ENCODE measurements at places on chromosomes 5 and 9. TPM values are rescaled to one million over a fixed set of nuclear protein-coding genes. Genes with fewer than 3 reads are reported as not detected.

The CCDC69 gene
- 10.6 TPM for total RNA-seq

The CCL28 gene
- total RNA-seq = 0.87 TPM

The MYMK gene
- total RNA-seq = not detected

The ADAMTS2 gene
- total RNA-seq = 0.68 TPM

The QRFP gene
- not detected for total RNA-seq

The TMEM38B gene
- total RNA-seq = 8.8 TPM

The C5orf52 gene
- not detected for total RNA-seq

The SV2C gene
- not detected for total RNA-seq

The TRPM6 gene
- 0.19 TPM for total RNA-seq

The PCDHGB2 gene
- total RNA-seq = 4.7 TPM

The WWC1 gene
- total RNA-seq = 8.5 TPM

The ENG gene
- 469 TPM for total RNA-seq

The HSPA5 gene
- 411 TPM for total RNA-seq

The TENT4A gene
- 11.3 TPM for total RNA-seq

The TSLP gene
- 0.06 TPM for total RNA-seq

The TIMD4 gene
- not detected for total RNA-seq

The TRIM14 gene
- 3.9 TPM for total RNA-seq

The NR6A1 gene
- 1.3 TPM for total RNA-seq

The IFNA13 gene
- not detected for total RNA-seq

The PRDM9 gene
- total RNA-seq = not detected

The CSF2 gene
- 31.6 TPM for total RNA-seq

The IL6ST gene
- 434 TPM for total RNA-seq

The ECSCR gene
- 345 TPM for total RNA-seq

The PITX1 gene
- total RNA-seq = not detected

The TMEM215 gene
- not detected for total RNA-seq

The CCNJL gene
- total RNA-seq = 23.2 TPM

The RANBP3L gene
- total RNA-seq = not detected

The SEMA6A gene
- total RNA-seq = 9.3 TPM

The OR1L1 gene
- total RNA-seq = not detected

The IRGM gene
- total RNA-seq = not detected

The MZB1 gene
- 0.29 TPM for total RNA-seq

The DDX4 gene
- total RNA-seq = not detected

The PROB1 gene
- total RNA-seq = 2.4 TPM

The DCAF10 gene
- total RNA-seq = 29.7 TPM

The ADAMTS13 gene
- total RNA-seq = 3.6 TPM

The CARTPT gene
- total RNA-seq = not detected

The NTRK2 gene
- total RNA-seq = 0.35 TPM

The S100Z gene
- not detected for total RNA-seq

The IL3 gene
- not detected for total RNA-seq

The ARL14EPL gene
- not detected for total RNA-seq

The TXNDC8 gene
- not detected for total RNA-seq

The SLC25A48 gene
- total RNA-seq = not detected

The MOB3B gene
- total RNA-seq = 0.47 TPM

The ERGIC1 gene
- 168 TPM for total RNA-seq

Data from glomerular endothelial cell (primary cell).